Activated T-helper 2 cell treated with anti-CD3 and anti-CD28 coated beads, Interferon-gamma antibody, Interleukin-2, Interleukin-4, amounts not matched to agents 10 μg/mL and 5 μg/mL and 100 μg/mL, durations not matched to agents 14 hours and 24 hours and 36 hours (primary cell): ENCODE measurements at places on chromosomes 1 and 21.

DNA sequence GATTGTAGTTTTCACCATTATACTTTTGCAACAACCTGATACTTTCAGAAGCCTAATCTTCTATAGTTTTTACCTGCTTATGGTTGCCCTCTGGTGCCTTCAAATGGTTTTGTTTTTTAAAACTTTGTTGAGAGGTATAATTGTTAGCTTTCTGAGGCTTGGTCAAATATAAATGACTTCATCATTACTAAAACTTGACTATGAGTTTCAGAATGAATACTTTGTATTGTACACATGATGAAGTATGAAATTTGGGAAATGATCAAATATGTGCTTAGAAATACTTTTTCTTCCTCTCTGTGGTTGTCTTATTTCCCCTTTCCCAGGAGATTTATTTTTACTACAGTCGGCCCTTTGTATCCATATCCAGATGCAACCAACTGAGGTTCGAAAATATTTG lies 151.8 kb upstream of the B3GALT2 start:
- no peak overlapping the region for H3K4me3 ChIP-seq
- H3K4me1 ChIP-seq = peaks cover 3% of the 10 kb centered on the region
- DNase-seq = no peak
- peaks cover 5% of the 10 kb centered on the region for H3K36me3 ChIP-seq
- H3K27me3 ChIP-seq = no peaks in the 10 kb centered on the region

- H3K36me3 ChIP-seq = no peaks in the 10 kb centered on the region
- H3K4me1 ChIP-seq = peaks cover 35% of the 10 kb centered on the region
- no peak overlapping the region for H3K4me3 ChIP-seq
- H3K27me3 ChIP-seq = peaks cover 6% of the 10 kb centered on the region
- no peak for DNase-seq
Measured at GRCh38 chr1:76274302-76274701, 199.8 kb downstream of the ST6GALNAC3 start.

DNA sequence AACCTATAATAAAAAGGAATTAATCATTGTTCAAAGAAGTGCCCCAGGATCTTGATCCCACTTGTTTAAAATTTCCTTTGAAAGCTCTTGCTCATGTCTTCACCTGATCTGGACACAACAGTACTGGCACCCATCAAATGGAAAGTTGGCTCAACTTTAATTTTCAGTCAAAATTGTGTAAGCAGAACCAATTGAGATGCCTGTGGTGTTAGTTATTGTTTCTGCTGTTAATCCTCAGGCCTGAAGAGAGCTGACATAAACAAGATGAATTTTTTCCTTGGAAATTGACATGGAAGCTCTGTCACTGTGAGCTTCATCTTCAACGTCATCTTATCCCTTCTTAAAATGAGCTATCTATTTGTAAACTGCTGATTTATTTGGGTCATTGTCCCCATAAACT lies 88.3 kb upstream of the TNFSF4 start:
- H3K27ac ChIP-seq = no peak overlapping the region

DNA sequence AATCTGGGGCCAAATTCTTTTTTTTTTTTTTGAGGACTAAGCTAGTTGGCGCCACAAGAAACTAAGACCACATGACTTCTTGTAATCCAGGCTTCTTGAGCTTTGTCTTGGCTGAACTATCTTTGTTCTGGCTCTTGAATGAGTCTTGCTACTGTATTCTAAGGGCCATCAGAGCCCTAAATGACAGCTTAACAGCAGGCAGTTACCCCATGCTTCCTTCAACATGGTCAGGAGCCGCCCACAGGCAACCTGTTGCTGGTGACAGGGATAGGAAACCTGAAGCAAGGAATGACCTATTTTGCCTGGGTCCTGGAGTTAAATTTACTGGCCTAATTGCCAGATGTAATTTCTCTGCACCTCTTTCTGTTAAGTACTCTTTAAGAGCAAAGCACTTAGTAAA lies 188.2 kb upstream of the PLXNA2 start:
- DNase-seq = no peak
- H3K4me1 ChIP-seq = no peaks in the 10 kb centered on the region
- no peak overlapping the region for H3K4me3 ChIP-seq

DNA sequence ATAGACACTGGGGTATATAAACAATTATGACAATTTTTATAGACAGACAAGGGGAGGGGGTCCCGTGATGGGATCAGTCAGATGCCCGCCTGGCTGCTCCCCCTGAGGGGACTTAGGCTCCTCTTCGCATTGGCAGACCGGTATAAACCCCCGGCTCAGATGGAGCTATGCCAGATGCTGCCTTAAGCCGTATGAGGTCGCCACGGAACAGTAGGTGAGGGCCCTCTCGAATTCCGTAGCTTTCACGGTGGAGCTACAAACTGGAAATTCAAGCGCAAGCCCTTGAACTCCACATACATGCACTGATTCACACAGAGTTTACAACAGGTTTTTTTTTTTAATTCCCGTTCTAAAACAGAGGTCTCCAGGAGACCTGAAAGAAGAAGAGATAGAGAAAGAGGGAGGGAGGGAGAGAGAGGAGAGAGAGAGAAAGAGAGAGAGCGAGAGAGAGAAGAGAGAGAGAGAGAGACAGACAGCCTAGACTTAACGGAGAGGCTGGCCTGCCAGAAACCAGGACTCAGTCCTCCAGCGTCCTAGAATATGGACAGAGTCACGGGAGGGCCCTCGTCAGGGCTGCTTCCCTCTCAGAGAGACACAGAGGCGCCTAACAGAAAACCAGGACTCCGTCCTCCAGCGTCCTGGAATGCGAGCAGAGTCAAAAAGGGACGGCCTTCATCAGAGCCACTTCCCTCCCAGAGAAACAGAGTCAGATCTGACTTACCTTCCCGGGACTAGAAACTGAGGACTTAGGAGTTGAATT lies 24.4 kb upstream of the TMEM54 start:
- H3K27me3 ChIP-seq = peaks cover 45% of the 10 kb centered on the region
- H3K27ac ChIP-seq = no peak overlapping the region

DNA sequence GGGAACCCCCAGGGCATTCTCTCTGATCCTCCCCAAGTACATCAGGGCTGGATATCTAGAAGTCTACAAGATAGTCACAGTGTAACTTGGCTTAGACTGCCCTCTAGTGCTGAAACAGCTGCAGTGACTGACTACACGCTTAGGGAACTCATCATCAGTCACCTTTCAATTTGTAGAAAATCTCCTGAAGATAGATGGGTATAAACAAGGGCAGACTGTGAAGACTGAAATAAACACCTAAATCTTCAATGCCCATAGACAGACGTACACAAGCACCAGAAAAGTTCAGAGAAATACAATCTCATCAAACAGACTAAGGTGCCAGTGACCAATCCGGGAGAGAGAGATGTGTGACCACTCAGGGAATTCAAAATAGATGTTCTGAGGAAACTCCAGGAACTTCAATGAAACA lies 46.6 kb downstream of the PACC1 start:
- no peaks in the 10 kb centered on the region for H3K27me3 ChIP-seq
- peaks cover 62% of the 10 kb centered on the region for H3K36me3 ChIP-seq
- H3K4me1 ChIP-seq = peaks cover 4% of the 10 kb centered on the region
- H3K27ac ChIP-seq = peak overlapping the region; percentile 17
- DNase-seq = peak; percentile 42

DNA sequence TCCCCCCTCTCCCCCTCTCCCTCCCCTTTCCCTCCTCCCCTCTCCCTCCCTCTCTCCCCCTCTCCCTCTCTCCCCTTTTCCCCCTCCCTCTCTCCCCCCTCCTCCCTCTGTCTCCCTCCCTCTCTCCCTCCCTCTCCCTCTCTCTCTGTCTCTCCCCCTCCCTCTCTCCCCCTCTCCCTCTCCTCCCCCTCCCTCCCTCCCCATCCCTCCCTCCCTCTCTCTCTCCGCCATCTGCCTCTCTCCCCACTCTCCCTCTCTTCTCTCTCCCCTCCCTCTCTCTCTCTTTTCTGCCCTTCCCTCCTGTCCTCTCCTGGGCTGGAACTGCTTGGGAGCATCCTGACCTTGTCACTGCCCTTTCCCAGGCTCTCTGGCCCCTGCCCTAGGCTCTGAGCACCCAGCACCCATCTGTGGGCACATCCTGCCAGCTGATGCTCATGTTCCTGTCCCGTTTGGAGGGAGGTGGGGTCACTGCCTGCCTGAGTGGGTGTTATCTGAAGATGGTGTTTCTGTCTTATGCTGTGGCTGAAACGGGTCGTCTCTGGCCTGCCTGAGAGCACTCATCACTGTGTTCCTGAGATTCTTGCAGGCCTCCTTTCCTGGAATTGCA lies 10.8 kb downstream of the FTCD start:
- no peaks in the 10 kb centered on the region for H3K36me3 ChIP-seq
- H3K4me3 ChIP-seq = no peak overlapping the region
- peak overlapping the region; percentile 86 for H3K27ac ChIP-seq
- no peaks in the 10 kb centered on the region for H3K27me3 ChIP-seq
- peaks cover 10% of the 10 kb centered on the region for H3K4me1 ChIP-seq
- DNase-seq = no peak

DNA sequence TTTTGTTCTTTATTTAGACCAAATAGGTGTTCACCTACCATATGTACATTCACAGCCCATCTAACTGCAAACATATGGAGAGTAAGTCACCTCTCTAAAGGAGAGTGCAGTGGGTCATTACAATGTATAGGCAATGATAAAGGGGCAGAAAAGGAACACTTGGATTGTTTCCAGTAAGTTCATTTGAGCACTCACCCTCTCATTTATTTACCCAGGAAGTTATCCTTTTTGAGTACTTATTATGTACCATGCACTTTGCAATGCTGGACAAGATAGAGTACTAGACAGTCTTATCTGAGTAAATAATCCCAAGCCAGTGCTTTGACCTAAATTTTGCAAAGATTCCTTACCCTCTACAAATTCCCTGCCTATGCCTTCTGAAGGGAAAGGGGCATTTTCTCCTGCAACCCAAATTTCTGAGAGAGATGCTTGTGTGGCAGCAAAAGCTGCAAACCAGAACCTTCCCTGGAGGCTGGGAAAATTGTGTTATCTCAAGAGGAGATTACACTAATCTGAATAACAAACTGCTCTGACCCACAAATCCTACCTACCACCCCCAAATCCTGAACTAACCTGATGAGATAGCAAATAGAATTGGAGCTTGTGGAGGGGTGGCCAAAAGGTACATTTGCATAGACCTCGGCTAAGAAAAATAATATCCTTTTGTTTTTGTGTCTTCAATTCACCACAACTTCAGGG lies 18.6 kb upstream of the RGS8 start:
- no peaks in the 10 kb centered on the region for H3K36me3 ChIP-seq
- no peaks in the 10 kb centered on the region for H3K4me1 ChIP-seq
- DNase-seq = no peak

DNA sequence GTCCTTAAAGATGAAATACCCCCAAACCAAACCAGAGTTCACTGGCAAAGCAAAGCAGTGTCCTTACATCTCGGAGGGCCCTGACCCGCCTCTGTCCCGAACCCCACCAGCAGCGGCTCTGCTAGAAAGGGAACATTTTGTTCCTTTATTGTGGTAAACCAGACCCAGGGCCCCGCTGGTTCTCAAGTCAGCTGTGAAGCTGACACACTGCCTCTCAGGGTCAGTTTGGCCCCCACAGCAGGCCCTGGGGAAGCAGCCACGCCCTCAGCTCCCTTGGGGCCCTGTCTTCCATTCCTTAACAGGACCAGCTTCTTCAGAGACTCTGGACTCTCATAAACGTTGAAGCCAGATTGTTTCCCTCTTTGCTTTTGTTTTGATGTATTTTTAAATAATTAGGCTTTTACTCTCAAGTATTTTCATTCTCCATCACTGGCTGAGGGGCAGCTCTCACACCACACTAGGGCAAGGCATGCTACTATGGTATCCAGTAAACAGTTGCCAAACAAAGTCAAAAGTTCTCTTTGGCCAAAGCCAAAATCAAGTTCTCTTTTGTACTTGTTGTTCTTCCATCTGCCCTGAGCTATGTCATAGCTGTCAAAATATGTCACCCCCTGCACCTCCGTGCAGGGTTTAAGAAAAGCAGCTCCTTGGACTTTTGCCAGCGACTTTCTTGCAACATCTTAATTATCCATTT lies 61.1 kb upstream of the ANGPTL1 start:
- no peak for DNase-seq
- H3K4me3 ChIP-seq = no peak overlapping the region
- no peaks in the 10 kb centered on the region for H3K36me3 ChIP-seq
- H3K27ac ChIP-seq = no peak overlapping the region
- H3K4me1 ChIP-seq = peaks cover 1% of the 10 kb centered on the region
- peaks cover 3% of the 10 kb centered on the region for H3K27me3 ChIP-seq

DNA sequence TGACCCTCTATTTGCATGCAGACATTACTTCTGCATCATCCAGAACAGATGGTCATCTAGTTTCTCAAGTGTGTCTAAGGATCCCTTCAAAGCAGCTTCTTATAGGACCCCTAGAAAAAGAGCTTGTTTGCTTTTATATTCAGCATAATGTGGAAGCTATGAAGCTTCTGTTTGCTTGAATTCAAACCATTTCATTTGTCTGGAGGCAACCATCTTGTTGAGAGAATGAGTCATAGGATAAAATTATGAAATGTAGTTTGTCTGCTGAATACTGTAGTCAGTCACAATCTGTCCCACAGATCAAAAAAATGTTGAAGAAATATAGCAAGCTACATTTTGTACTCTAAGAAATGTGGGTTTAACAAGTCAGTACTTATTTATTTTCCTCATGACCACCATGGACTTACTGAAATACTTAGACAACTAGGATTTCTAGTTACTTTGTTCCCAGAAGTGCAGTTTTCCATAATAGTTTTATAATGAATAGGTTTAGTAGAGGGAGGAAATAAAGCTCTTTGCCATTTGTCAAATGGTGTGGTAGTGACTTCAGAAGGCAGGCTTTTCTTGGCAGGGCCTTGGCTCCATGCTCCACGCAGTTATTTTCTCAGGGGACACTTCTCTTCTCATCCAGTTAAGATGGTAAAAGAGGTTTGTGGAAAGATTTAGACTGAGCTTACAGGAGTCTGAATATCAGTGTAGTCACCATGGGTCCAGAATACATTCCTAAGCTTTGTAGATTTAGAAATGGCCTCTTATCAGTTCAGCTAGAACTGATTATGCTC lies 74.8 kb upstream of the DEPDC1 start:
- H3K27ac ChIP-seq = no peak overlapping the region
- no peak for DNase-seq
- H3K36me3 ChIP-seq = no peaks in the 10 kb centered on the region
- no peaks in the 10 kb centered on the region for H3K4me1 ChIP-seq
- no peaks in the 10 kb centered on the region for H3K27me3 ChIP-seq
